ENCODE measurements at places on chromosomes 7 and 10.

DNA sequence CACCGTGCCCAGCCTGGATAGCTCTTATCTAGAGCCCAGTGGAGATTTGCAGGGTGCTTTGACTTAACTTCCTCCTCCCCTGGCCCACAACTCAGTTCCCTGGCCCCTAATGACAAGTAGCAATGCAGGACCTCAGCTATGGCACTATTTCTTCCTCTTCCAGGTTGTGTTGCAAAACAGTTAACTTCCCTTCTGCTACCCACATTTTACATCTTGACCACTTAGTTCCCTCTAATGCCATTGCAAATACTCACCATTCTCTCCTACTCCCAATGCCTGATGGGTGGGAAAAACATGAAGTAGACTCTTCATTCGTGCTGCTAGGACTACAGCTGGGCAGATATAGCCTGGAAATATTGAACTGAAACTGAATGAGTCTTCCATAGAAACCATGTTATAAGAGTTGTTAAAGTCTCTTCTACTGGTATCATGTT, 39.1 kb upstream of the FGL2 start:
- no peak for DNase-seq

DNA sequence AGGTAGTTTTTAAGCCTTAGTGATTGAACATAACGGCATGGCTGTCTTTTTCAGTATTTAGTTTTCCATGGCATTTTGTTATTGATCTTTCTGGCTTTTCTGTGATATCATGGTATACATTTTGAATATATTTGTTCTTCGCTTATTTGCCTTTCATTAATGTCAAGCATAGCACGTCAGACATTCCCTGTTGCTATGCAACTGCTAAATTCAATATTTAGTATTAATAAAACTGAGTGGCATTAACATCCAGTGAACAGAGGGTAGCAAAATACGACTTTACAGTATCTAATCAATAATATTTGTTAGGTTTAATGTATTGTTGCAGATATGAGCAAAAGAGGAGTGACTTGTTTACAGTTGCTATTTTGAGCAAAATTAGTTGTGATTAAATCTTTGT, 72.5 kb downstream of the LCOR start:
- DNase-seq: no peak

GRCh38 chr10:28913436-28914237, 236.3 kb downstream of the BAMBI start:
- DNase-seq: no peak

GRCh38 chr7:26868841-26869495, 4.6 kb upstream of the SKAP2 start:
- peak; percentile 31 for DNase-seq

DNA sequence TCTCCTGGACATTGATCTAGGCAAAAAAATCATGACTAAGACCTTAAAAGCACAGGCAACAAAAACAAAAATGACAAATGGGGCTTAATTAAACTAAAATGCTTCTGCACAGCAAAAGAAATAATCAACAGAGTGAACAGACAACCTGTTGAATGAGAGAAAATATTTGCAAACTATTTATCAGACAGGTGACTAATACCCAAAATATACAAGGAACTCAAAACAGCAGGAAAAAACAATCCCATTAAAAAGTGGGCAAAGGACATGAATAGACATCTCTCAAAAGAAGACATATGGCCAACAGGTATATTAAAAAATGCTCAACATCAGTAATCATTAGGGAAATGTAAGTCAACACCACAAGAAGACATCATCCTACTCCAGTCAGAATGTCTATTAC, 166.8 kb downstream of the MTERF1 start:
- DNase-seq: no peak

Data from foreskin melanocyte (primary cell).